ENCODE measurements at places on chromosomes 5 and 9.

DNA sequence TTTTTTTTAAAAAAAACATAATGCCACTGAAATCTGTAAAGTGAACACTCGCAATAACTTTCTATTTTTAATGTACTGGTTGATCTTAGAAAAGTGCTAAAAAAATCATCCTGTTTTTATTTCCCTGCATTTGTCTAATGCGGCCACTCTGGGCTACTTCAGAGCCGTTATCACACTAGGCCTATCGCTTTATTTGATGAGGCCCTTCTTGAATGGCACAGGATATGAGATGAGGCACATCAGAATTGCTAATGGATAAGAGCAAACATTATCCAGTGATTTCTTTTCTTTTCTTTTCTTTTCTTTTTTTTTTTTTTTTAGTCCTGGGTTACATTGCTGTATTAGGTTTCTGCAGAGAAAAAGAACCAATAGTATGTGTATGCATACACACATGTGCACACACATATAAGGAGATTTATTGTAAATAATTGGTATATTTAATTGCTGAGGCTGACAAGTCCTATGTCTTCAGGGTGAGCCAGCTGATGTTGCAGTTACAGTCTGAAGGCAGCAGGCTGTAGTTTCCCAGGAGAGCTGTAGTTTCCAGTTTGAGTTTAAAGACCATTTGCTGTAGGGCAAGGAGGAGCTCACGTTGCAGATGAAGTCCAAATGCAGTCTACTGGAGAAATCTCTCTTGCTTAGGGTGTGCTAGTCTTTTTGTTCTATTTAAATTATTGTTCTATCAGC, 391.7 kb downstream of the MED10 start:
- no peak for DNase-seq

GRCh38 chr9:81621785-81622259, 67.5 kb downstream of the TLE1 start:
- DNase-seq: no peak

DNA sequence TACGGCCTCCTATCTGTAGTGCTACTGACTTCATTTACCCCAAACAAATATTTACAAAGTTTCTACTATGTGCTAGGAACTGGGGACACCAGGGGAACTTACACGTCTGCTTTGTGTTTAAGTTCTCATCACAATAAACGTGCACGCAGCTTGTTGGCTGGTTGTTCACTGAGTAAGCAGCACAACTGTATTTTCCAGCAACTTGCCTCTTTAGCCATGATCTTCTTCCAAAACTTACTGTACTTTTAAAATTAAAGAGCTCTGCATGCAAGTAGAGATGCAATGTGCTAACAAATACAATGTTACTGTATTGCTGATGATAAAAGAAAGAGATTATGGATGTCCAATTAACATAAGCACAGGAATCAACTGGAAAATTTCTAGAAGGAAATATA, 62.8 kb downstream of the RAPGEF1 start:
- DNase-seq: no peak

DNA sequence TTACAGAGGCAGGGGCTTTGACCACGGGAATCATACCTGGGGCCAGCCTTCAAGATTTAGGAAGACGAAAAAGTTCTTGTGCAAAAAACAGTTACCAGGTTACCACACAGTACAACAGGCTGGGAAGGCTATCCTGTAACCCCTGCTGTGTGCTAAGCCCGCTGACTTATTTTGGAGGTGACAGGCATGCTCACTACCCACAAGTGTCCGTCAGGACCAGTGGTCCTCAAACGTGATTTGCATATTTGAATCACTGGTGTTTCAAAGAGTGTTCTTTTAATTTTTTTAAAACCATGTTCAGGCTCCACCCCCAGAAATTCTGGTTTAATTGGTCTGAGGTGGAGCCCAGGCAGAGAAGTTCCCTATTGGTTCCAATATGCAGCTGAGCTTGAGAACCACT, 146.6 kb downstream of the TTLL11 start:
- no peak for DNase-seq

- no peak for DNase-seq
Measured at GRCh38 chr5:100165309-100165708, 369.9 kb upstream of the FAM174A start.

DNA sequence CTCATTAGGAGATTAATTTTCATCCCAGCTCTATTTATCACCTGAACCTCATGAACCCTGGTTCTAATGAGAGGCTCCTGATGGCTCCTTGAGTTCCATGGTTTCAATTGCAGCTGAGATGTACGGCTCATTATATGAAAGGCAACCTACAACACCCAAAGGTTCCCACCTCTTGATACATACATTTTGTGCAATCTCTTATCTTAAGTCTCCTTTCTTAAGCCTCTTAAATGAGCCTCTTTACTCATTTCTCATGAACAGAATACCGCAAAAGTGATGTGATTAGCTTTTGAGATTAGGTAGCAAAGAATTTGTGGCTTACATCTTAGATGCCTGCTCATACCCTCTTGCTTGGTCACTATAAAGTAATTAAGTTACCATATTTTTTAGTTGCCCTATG, 1964.0 kb upstream of the CDH6 start:
- no peak for DNase-seq

- no peak for DNase-seq
Measured at GRCh38 chr5:12017007-12017406, 112.8 kb upstream of the CTNND2 start.

GRCh38 chr5:61735531-61735930, 403.5 kb downstream of the ZSWIM6 start:
- DNase-seq: no peak
